ENCODE measurements at places on chromosomes 2 and 18.

DNA sequence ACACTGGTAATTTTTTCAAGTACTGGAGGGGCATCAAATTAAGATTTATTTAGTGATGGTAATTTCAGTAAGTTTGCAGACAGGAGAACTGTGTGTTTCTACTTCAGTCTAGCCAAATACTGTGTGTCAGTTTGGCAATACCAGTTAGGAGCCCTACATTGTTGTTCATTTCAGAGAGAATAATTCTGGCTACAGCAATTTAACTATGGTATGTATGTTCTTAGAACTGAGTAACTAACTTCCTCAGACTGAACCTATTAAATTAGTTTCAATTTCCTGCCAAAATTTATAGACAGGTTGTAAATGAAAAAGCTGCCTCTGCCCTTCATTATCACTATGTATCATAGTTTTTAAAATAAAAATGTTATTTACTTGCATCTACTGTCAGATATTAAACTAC, 332.4 kb downstream of the PARD3B start:
- no peak for DNase-seq

DNA sequence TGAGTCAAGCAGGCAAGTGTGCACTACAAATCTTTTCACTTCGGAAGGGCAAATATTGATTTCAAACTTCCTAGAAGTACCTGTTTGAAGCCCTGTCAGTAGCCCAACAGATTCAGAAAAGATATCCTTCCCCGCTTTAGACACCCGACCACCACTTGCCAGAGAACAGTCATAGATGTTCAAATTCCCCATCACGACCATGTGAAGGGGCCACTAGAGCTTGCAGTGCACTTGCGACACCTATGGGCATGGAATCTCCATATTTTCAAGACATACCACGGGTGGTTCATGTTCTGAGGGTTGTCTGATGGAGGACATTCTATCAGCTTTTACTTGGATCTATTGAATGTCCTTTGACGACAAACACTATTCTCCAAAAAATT, 23.8 kb downstream of the GNLY start:
- DNase-seq, result no peak

GRCh38 chr18:76376668-76377358, 118.2 kb downstream of the ZNF516 start:
- DNase-seq, result no peak

GRCh38 chr2:169141713-169142352, 72.5 kb downstream of the DHRS9 start:
- peak; percentile 7 for DNase-seq

- no peak for DNase-seq
Measured at GRCh38 chr2:54814389-54815147, 91.1 kb downstream of the EML6 start.

GRCh38 chr2:149101818-149102217, 63.3 kb downstream of the LYPD6B start:
- no peak for DNase-seq

DNA sequence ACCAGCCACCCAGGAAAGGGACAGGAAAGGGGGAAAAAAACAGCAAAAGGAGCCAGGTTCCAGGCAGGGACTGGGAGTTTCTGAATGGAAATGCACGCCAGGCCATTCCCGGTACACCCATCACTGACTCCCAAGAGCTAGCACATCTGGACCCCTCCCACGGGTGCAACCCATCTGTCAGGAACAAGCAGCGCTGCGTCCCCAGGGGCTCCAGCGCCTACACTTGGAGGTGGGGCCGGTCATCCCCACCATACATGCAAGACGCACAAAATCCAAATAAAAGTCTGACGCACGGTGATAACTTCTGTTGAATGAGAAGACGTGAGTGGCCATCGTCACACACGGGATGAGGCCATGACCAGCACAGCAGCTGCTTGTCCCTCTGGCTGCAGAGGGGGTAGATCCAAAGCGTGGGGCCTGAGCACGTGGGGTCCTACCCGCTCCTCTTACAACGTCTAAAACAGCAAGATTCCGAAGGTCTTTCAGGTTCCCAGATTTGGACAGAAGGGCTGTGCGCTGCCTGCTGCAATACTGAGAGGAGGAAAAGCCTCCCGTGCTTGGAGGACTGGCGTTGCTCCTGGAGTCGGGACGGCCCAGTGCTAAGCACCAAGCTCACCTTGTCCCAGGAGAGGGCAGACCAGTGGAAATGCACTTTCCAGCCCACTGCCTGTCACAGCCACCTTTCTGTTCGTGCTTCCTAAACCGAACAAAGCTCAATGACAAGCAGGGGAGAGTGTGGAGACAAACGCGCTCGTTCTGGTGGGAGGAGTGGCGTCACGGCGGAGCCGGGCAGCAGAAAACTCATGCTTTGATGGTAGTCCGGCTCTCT, 68.9 kb downstream of the NDUFA10 start:
- DNase-seq, result no peak

DNA sequence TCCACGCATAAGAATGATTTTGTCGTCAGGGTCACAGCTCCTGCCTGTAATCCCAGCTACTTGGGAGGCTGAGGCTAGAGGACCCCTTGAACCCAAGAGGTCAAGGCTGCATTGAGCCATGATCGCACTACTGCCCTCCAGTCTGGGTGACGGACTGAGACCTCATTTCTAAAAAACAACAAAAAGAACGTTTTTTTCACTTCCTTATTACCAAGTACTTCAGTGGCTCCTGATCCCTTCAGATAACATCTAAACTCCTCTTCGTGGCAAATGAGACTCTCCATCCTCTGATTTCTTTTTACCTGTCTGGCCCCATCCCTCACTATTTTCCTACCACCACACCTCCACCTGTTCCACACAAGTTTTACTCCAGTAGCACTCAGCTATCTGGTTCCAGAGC, 105.4 kb upstream of the TLK1 start:
- no peak for DNase-seq

GRCh38 chr2:203586696-203587095, 51.6 kb upstream of the RAPH1 start:
- DNase-seq, result no peak

- DNase-seq, result peak; percentile 56
Measured at GRCh38 chr18:63681449-63682340, 20.0 kb upstream of the SERPINB3 start.

GRCh38 chr18:46156124-46156745, 52.0 kb downstream of the HAUS1 start:
- DNase-seq, result no peak

DNA sequence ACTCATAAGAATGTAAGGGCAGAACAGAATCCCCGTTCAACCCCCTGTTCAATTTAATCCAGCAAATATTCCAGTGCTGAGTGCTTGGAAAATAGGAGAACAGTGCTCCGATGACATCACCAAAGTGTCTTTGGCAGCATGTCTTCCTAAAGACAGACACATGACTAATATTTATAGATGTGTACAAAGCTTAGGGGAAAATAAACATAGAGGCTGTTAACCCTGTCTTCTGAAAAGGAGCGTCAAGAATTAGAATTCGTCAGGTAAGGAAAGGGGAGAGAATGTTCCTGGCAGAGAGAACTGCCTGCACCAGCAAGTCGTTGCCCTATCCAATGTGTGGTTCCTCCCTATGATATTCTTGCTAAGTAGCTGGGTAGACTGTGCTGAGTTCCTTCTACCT, 72.7 kb downstream of the PLB1 start:
- no peak for DNase-seq

DNA sequence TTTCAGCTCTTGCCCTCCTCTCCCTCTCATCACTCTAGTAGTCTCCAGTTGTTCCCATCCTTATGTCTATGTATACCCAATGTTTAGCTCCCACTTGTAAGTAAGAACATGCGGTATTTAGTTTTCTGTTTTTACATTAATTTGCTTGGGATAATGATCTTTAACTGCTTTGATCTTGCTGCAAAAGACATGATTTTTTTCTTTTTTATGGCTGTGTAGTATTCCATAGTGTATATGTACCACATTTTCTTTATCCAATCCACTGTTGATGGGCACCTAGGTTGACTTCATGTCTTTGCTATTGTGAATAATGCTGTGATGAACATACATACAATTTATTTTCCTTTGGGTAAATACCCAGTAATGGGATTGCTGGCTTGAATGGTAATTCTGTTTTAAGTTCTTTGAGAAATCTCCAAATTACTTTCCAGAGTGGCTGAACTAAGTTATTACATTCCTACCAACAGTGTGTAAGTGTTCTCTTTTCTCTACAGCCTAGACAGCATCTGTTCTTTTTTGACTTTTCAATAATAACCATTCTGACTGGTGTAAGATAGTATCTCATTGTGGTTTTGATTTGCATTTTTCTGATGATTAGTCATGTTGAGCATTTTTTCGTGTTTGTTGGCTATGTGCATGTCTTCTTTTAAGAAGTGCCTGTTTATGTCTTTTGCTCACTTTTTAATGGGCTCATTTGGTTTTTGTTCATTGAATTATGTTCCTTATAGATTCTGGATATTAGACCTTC, 179.6 kb upstream of the SLC39A10 start:
- DNase-seq, result no peak

DNA sequence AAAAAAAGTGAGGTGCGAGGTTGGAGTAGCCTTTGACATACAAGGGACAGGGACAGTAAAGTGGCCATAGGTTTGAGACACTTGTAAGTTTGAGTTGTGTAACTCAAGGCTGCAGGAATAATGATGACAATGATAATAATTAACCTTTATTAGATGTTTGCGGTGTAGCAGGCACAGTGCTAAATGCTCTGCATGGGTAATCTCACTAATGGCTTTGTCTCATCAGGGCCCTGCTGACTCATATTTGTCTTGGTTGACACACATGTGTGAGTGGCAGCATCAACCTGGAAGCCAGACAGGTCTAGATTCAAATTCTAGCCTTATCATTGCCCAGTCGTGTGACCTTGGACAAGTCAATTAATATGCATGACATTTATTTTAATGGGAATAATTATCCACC, 126.2 kb downstream of the FSHR start:
- no peak for DNase-seq
